ENCODE measurements at places on chromosomes 5 and 9.

- no peak for DNase-seq
Measured at GRCh38 chr9:127447416-127448111, 3.6 kb downstream of the RPL12 start.

DNA sequence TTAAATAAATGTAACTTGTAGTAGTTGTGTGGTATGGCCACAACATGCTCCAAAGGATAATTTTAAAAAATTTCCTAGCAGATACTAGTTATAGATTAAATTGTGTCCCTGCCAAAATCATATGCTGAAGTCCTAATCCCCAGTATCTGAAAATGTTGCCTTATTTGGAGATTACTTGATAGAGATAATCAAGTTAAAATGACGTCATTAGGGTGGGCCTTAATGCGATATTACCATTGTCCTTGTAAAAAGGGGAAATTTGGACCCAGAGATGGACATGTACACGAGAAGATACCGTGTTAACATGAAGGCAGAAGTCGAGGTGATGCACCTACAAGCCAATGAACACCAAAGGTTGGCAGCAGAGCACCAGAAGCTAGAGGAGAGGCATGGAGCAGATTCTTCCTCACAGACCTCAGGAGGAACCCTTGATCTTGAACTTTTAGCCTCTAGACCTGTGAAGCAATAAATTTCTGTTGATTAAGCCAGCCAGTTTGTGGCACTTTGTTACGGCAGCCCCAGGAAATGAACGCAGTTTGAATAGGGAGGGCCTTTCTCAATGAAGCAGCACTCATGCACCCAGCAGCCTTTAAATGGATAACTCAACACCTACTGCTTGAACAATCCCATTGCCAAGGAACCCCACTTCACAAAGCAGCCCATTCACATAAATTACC is 148.9 kb downstream of the ARHGAP26 start:
- no peak for DNase-seq

DNA sequence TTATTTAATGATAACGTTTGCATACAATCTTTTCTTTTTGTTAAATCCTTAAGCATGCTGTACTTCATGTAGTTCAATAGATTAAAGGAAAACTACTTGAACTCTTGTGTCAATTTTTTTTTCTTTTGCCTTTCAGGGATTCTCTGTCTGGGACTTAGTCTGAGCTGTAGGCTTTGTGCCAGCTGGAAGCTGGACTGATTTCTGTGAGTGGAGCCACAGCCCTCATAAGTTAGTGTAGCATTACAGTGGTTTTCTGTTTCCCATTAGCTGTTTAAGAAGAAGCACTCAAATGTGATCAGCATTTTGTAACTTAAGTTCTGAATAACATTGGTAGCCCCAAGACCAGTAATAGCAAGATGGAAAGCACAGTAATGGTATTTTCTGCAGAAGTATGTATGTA is 330.6 kb upstream of the MEF2C start:
- DNase-seq: no peak

GRCh38 chr5:43785198-43785597 is 182.2 kb downstream of the NNT start:
- no peak for DNase-seq

Data from stimulated activated CD8-positive, alpha-beta memory T cell treated with anti-CD3 and anti-CD28 coated beads, Interleukin-12 subunit alpha, Interleukin-12 subunit beta, amount 100 ng/mL, for 4 hours (primary cell).